Neural crest cell (in vitro differentiated cells): ENCODE measurements at places on chromosomes 7 and 10.

DNA sequence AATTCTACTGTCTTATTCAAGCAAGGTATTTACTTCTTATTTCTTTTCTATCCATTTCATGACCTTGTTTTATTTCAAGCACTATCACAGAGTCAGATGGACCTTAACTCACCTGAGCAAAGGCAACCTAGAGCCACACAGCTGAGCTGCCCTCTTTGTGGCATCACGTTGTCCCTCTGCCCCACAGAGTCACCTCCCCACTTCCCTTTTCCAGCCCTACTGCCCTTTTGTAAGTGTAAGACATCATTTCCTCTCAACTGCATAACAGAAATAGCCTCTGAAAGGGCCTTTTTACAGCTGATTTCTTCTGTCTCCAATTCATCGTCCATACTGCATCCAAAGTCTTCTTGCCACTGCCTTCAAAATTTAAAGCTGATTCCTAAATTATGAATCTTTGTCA is 946.0 kb downstream of the NRG3 start:
- DNase-seq, result no peak

GRCh38 chr10:123045961-123046731 is 37.3 kb downstream of the ACADSB start:
- DNase-seq, result no peak

- no peak for DNase-seq
Measured at GRCh38 chr7:114819616-114820362, 102.1 kb upstream of the MDFIC start.

GRCh38 chr10:132809232-132810140 is 23.5 kb upstream of the NKX6-2 start:
- no peak for DNase-seq

- DNase-seq, result no peak
Measured at GRCh38 chr10:94879214-94879613, 59.2 kb upstream of the CYP2C9 start.

GRCh38 chr10:2908851-2909630 is 158.3 kb upstream of the PFKP start:
- no peak for DNase-seq

DNA sequence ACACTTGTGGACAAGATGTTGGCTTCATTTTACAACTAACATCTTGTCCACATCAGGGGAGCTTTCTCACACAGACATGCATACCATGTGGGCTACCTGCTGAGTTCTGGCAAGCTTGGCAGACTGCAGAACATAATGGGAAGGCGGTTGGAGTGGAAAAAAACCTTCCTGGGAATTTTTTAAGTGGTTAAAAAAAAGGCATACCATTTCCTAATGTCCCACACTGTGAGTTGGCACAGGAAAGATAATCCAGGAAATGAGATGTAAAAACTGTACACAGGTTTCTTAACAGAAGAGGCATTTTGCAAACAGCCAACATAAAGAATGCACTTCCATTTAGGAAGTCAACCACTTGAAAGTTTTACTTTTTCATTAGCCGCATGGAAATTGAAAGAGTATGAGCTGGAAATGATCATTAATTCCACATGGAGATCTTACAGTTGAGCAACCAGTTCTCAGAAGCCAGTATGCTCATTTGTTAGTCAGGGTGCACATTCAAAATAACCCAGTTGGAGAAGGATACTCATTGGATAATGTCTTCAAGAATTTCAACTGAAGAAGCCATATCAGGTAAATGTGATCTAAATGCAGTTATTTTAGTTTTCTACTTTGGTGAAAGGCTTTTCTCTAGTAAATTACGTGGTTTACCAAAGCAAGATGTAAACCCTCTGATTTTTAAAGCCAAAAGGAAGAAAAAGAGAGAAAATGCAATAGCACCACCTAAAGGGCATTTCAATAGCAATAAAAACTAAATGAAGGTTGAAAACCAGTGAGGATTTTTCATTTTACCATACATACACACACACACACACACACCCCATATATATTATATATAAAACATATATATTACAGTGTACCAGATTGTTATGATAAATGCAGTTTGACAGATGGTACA is 194.0 kb downstream of the TAX1BP1 start:
- no peak for DNase-seq

DNA sequence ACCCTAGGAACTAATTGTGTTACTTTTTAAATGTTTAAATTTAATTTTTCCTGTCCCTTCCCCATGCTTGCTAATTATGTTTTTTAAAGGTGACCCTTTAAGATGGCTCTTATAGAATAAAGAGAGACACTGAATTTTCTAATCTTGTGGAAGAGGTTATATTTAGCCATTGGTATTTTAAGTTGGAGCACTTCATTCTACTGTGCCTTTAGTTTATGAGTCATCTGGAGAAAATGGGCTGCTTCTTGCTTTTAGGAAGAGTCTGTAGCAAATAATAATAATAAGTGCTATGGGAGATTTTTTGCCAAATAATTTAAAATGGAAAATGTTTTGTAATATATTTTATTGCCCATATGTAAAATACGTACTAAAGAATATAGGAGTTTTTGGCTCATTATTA is 139.7 kb downstream of the ADK start:
- no peak for DNase-seq

DNA sequence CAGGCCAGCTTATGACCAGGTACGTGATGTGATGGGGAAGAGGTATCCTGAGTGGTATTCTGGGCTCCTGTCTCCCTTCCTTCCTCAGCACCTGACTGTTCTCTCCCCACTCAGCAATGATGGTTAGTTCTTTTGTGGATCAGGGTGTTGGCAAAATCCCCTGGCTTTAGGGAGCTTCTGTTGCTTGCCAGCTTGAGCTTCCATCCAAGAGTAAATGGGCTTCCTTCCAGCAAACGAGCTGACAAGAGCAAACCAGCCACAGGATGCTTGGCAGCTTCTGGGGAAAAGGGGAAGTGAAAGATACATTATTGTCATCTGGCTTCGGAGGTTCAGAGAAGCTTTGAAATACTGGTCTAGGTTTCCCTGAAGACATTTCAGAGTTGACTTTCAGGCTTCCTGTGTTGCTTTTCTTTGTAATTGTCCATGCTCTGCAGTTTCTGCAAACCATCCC is 5.2 kb downstream of the DUSP5 start:
- DNase-seq, result no peak

DNA sequence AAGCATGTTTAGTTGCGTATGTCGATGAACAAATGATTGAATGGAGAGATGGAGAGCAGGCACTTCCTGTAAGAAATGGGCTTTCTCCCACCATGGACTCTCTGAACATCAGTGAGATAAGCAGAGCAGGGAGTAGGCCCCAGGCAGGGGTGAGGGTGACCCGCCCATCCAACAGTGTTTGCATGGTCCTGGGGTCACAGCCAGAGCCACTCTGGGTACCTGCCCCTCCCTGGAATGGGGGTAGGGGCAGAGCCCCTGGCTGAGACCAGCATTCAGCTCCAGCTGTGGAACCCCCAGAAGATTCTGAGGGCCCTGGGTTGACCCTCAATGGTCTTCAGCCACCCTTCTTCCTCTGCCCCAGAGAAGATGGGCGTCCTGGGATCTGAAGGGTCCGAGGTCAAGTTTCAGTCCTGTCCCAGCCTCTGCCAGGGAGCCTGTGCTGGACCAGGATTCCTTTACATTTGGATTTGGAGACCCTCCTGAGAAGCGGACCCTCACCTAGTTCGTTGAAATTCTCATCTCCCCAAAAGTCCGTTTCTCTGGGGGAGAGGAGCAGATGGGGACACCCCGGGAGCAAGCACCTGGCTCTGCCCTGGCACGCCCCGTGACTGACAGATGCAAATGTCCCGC is 2.4 kb upstream of the FGF8 start:
- DNase-seq, result no peak

- DNase-seq, result peak; percentile 94
Measured at GRCh38 chr7:6435486-6436384, 12.0 kb downstream of the DAGLB start.

DNA sequence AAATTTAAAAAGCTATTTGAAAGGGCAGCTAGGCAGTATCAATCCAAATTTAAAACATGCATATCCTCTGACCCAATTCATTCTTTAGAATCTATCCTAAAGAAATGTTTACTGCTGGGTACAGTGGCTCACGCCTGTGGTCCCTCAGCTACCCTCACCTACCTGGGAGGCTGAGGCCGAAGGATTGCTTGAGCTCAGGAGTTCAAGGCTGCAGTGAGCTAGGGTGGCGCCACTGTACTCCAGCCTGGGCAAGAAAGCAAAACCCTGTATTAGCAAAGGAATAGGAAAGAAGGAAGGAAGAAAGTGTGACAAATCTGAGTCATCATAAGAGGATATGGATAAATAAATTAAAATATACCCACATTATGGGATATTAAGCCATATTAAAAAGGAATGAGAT is 36.3 kb downstream of the C7orf33 start:
- DNase-seq, result no peak

- DNase-seq, result no peak
Measured at GRCh38 chr10:95651346-95652060, 5.0 kb downstream of the ALDH18A1 start.

- DNase-seq, result no peak
Measured at GRCh38 chr7:43300121-43300520, 187.7 kb downstream of the HECW1 start.

DNA sequence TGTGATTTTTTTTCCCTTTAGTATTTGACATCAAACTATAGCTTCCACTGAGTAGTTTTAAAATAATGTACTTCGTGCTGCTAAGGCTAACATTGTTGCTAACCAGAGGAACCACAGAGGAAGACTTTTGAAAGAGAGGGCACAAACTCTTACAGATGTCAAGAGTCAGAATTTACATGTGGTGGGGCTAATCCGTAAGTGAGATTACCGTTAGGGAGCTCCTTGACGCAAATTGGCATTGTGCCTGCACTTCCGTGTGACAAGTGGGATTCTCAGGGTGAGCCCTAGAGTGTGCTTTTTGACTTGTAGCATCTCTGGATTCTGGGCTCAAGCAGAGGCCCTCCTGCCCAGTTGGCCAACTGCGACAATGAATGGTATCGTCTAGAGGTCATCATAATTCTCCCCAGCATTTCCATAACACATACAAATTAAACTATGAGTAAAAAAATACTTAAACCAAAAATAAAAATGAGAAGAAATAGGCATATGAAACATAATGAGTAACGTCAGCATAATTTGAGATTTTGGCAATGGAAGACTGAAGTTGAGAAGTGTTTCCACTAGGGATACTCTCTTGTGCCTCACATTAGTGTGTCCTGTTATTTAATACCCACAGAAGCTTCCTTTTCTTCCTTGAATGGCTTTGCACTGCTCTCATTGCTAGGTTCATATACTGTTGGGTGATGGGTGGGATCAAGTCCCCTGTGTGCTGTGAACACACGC is 164.0 kb downstream of the SDK1 start:
- no peak for DNase-seq

- DNase-seq, result no peak
Measured at GRCh38 chr7:15168489-15168888, 265.9 kb upstream of the DGKB start.

GRCh38 chr10:70352401-70353097 is 29.9 kb downstream of the LRRC20 start:
- no peak for DNase-seq

- no peak for DNase-seq
Measured at GRCh38 chr10:21528236-21529031, 3.0 kb upstream of the SKIDA1 start.

GRCh38 chr10:52316500-52316899 is 2.4 kb downstream of the DKK1 start:
- DNase-seq, result no peak

- DNase-seq, result no peak
Measured at GRCh38 chr7:138425026-138425425, 35.0 kb upstream of the TRIM24 start.

DNA sequence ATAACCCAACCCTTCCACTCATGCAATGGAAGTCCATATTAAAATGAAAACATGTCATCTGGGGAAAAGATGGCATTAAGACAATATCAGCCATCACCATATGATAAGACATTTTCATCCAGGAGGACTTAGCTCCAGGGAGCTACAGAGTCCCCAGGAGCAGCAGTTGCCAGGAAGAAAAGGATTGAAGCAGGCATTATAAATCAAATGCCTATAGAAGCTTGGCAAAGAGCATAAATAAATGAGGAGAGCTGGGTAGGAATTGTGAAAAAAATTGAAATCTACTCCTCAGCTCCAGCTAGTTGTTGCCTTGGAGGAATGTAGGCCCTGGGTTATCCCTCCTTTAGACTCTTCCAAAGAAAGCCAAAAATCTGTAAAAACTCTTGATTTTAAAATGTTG is 42.5 kb downstream of the FAM13C start:
- no peak for DNase-seq

- no peak for DNase-seq
Measured at GRCh38 chr7:135772639-135773222, 24.1 kb upstream of the FAM180A start.

DNA sequence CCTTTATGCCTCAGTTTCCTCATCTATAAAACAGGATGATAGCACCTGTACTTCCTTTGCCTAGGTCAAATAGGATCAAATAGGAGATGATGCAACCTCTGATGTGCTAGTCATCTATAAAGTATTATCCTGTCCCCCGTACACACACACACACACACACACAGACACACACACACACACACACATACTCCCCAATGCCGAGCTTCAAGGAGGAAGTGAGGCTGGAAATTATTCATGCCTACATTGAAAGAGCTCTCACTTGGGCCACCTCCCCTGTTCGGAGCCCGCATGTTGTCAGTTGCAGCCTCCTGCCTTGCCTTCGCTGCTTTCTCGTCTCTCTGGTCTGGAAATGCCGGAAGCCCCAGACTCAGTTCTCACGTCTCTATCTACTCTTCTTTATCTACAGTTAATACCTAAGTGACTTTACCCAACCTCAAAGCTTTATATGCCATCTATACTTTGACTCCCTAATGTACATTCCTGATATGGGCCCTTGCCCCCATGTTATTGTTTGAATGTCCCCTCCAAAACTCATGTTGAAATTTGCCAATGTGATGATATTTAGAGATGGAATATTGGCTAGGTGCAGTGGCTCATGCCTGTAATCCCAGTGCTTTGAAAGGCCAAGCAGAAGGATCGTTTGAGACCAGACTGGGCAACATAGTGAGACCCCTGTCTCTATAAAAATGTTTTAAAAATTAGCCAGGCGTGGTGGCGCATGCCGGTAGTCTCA is 6.9 kb upstream of the UBE2H start:
- DNase-seq, result no peak

- no peak for DNase-seq
Measured at GRCh38 chr10:43576580-43576979, 2.2 kb upstream of the ZNF239 start.

DNA sequence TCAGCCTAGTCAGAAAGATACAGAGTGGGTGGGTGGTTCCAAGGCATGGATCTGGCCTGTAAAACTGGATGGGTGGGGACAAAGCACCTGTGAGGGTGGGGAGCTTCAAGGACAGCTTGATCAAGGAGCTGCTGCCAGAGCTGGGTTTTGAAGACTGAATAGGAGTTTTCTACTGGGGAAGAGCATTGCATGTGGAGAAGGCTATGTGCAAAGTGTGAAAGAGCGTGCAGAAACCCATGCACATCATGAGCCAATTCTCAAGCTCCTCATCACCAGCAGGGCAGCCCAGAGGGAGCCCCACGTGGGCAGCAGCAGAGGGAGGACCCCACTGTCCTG is 58.6 kb downstream of the PDGFA start:
- DNase-seq, result no peak
